ENCODE measurements at places on chromosomes 5 and 9.

- no peak for DNase-seq
Measured at GRCh38 chr5:134749415-134749814, 9.2 kb upstream of the DDX46 start.

DNA sequence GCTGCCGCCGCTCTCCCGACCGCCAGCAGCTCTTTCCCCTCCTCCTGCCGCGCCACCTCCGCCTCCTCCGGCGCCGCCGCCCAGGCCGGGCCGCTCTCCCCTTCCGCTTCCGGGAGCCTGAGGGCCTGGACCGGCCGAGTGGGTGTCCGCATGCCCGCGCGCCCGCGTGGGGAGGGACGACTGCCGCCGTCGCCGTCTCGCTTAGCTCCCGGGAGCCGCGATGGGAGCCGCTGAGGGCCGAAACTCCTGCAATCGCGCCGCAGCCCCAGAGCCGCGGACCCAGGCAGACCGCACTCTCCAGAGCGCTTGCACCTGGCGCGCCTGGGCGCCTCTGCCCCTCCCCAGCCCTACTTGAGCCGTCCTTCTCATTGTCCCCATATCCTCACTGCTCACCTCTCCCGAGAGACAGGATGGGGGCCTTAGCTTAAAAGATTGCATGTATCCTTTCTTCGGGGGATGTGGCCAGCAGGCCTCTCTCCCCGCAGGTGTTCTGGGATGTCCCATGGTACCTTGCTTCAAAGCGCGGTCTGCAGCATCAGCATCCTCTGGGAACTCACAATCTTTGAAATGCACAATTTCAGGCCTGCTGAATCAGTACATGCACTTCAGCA lies at the start of gene ZDHHC21:
Gene ZDHHC21, minus strand, starts transcription at position 182 of the 611 bp plus-strand sequence. CDS start 19,092 bp downstream, outside the sequence.
- DNase-seq: no peak

DNA sequence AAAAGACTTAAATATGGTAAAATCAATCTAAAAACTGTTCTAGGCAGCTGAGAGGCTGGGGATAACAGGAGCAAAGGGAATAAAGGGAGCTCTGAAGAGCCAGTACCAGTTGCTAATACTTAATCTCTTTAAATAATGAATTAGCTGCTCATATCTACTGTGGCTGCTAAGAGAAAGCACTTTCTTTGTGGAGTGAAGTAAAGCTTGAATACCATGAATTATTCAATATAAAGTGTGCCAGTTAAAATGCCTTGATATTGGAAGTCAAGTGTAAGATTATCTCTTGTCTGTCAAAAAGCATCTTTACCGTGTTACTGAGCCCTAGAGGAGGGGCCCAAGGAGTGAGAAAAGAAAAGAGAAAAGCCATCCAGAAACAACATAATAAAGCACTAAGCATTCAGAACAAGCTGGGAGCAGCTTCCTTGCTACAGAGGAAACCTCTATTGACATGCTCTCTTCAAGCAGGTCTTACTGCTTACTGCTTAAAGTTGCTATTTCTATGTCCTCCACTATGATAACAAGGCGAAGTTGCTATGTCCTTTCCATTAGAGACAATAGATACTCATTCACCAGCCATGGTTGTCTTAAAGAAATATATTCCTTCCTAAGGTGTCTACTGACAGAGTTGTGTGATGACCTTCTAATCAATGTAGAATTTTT lies 297.4 kb downstream of the CETN3 start:
- no peak for DNase-seq

GRCh38 chr9:108434502-108434901 lies 421.3 kb downstream of the ACTL7B start:
- DNase-seq: no peak

GRCh38 chr5:61600945-61601511 lies 269.0 kb downstream of the ZSWIM6 start:
- DNase-seq: no peak

- no peak for DNase-seq
Measured at GRCh38 chr9:126534431-126535186, 79.1 kb upstream of the LMX1B start.

DNA sequence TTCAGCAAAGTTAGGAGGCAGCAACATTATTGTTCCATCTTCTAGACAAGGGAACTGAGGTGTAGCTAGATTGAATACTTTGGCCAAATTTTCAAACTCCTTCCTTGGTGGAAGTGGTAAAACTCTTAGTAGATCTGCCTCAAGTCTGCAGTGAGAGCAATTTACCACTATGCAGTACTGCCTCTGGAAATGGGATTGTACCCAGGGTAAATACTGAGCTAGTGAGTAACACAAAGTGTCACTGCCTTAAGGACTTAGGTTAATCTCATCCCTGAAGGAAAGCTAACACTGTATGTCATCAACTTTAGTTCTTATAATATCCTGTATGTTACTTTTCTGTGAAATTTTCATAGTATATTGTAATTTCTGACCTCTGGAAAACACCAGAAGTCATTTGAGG lies 13.9 kb downstream of the CDH10 start:
- DNase-seq: no peak

- DNase-seq: no peak
Measured at GRCh38 chr5:140327589-140327988, 18.8 kb downstream of the HBEGF start.

DNA sequence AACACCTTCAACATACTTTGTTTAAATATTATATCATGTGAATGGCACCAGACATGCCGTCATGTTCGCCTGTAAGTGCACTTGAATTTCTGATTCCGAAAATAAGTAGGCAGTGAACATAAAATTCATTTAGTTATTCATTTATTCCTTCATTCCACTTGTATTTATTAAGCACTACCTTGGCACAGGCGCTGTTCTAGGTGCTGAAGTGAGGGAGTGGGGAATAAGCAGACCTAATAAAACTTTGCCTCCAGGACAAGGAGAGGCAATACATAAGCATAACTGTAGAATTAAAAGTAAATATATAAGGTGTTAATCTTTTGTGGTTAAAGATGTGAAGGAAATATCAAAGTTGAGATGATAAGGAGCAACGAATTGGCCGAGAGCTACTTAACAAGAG lies 297.4 kb downstream of the TENT4A start:
- no peak for DNase-seq

DNA sequence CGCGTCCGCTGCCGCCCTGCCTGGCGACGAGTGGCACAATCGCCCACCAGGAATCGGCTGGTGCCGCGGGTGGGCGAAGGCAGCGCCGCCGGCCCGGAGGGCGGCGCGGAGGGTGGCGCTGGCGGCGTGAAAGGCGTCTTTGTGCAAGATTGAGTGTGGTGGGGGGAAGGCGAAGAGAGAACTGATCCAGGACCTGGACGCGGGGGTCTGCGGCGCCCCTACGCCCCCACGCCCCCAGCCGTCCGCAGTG lies 4.6 kb upstream of the RGMB start:
- DNase-seq: no peak

DNA sequence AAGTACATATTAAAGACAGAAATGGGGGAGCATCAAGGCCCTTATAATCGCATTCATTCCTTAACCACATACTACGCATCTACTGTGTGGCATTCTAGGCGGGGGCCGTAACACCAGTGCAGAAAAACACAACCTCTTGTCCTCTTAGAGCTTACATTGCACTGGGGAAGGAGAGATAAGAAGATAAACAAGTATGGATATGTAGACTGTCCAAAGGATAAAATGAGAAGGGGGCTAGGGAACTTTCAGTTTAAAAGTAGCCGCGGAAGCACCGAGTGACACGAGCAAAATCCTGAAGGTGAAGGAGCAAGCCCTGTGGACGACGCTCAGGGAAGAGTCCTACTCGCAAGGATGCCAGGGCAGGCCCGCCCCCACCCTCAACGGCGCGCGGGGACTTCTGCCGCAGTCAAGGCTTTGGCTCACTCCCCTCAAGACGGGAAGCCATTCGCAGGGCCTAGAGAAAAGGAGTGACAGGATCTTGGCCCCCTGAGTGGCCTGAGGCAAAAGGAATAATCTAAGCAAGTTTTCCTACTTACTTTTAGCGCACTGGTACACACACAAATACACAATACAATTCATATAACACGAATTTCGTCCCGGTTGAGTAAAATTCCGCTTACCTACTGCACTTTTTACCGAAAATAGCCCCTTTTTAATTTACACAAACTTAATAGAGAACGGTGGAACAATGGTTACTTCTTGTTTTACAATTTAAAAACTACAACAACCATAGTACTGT lies 1.3 kb upstream of the NIPBL start:
- no peak for DNase-seq

DNA sequence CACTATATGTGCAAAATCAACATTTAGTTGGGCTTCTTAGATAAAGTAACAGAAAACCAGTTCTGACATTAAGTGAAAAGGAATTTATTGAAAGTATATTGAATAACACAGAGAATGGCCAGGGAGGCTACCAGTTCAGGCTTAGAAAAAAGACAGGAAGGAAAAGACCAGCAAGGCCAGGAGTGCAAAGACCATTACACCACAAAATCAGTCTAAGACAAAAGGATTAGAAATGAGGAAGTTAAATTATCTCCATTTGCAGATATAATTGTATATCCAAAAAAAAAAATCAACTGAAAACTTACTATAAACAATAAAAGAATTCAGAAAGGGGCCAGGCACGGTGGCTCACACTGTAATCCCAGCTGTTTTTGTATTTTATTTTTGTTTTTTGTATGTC lies 4.8 kb upstream of the TEX10 start:
- no peak for DNase-seq

- DNase-seq: no peak
Measured at GRCh38 chr5:90226433-90227099, 183.0 kb downstream of the CETN3 start.

GRCh38 chr9:96478829-96479371 lies 28.9 kb downstream of the HABP4 start:
- DNase-seq: no peak

- no peak for DNase-seq
Measured at GRCh38 chr9:106758911-106759310, 104.1 kb upstream of the ZNF462 start.

DNA sequence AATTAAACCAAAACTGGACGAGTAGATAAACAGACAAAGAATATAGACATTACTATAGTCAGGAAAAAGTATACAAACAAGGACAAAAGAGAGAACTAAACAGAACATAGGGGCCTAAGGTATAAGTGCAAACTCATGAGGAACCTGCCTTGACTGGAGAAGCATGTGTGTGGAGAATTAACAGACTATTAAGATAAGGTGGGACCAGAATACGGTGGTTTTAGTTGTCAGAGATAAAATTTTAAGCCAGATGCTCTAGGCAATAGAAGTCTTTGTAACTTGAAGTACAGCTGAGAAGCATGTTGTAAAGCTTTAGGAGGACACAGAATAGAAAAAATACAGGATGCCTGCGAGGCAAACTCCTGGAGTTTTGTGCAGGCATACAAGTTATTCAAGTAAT lies 707.1 kb downstream of the PTPRD start:
- no peak for DNase-seq

GRCh38 chr5:57346328-57346727 lies 136.3 kb downstream of the ACTBL2 start:
- DNase-seq: no peak

DNA sequence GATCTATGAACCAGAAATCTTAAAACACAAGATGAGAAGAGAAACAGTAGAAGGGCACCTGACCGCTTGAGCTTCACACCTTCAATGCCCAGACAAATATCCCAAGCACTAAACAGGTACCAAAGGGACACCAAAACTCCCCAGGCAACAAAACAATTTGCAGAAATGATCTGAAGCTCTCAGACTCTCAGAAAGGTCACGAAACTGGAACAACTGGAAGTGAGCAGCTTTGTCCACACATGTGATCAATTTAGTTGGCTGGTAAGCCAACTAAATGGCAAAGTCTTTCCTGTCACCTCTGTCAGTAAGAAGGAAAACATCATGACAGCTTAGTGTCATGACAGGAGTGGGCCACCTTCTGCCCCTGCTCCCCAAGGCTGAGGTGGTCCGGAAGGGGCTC lies 4.1 kb downstream of the IPPK start:
- DNase-seq: no peak

GRCh38 chr5:129496421-129496820 lies 36.3 kb downstream of the ADAMTS19 start:
- no peak for DNase-seq

- DNase-seq: no peak
Measured at GRCh38 chr5:35947085-35947484, 8.7 kb upstream of the CAPSL start.

- no peak for DNase-seq
Measured at GRCh38 chr9:83322438-83322837, 215.8 kb downstream of the FRMD3 start.

GRCh38 chr5:59158637-59159391 lies 575.9 kb downstream of the RAB3C start:
- no peak for DNase-seq

DNA sequence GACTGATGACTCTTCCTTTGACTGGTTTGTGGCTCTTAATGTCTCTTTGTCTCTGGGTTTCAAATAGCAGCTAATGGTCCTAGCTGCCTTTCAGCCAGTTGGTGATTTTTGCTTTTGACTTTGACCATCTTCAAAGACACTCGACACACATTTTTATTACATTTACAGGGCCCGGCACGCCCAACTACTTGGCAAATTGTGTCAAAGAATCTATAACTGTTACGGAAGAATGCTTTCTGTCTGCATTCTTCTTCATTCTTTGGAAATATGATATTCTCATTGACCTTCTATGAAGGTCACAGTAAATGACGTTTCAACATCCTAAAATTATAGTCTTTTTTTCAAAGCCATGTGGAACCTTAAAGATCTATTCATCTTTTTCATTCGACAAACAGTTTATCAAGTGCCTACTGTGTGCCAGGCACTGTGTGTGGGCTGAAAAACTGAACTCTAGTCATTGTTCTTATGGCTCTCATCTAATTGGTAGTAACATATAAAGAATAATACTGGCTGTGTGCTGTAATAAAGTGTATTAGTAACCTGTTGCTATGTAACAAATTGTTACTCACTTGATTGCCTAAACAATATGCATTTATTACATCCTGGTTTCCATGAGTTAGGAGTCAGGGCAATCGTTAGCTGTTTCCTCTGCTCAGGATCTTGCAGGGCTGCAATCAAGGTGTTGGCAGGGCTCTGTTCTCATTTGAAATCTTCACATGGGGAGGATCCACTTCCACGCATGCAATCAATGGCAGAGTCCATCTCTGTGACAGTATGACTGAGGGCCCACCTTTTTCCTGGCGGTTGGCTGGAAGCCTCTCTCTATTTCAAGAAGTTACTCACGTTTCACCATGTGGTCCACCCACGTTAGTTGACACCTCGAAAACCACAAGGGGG lies 7.0 kb upstream of the WHRN start:
- no peak for DNase-seq

GRCh38 chr5:145360936-145361335 lies 474.2 kb downstream of the PRELID2 start:
- no peak for DNase-seq

DNA sequence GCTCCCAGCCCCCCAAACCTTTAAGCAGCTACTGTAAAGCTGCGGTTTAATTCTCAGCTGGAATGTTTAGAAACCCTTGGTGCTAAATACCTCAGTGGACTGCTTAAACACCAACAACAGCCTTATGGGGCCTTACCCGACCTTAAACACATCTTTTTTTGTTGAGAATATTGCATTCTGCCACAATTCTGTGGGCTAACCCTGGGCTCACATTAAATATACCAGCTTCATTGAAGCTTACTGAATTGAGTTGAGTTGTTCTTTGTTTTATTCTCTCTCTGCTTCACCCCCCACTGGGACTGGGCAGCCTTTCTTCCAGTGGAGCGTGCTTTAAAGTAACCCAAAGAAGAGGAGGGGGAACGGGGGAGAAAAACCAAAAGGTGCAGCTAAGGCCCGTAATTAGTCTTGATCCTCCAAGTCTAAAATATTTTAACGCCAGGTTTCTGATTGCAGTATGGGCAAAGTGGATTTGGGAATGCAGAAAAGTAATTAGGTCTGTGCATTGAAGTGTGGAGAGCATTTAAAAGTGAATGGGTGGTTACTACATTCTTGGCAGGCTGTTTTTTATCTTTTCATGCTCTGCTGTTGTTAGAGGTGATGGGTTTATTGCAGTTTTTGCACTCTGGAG lies 281.2 kb downstream of the NR2F1-AS1 start:
- no peak for DNase-seq
